NK-92 treated with Interleukin-12 subunit alpha and Interleukin-12 subunit beta, amount 100 ng/mL, for 24 hours (cell line): ENCODE measurements at places on chromosomes 6 and 20.

DNA sequence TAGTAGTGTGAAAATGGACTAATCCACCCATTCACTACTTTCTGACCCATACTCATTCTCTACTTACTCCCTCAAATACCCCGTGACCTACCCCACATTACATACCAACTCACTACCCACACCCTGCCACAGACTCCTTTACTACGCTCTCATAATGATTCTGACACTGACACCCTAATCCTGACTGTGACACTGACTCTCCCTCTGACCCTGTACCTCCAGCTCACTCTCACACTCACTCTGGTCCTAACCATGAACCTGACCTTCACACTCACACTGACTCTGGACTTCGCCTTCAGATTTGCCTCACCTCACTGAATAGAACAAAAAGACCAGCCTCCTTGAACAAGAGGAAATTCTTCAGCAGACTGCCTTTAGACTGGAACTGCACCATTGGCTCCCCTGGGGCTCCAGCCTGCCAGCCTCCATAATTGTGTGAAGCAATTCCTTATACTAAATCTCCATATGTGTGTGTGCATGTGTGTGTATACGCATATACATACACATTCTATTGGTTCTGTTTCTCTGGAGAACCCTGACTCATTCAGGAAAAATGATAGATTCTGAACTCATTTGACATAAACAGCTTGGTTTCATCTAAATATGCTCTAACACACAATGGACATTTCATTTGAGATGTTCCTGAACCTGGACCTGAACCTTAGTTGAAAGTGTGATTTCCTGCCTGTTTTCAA is 10.5 kb upstream of the ZNF343 start:
- no peak for DNase-seq

DNA sequence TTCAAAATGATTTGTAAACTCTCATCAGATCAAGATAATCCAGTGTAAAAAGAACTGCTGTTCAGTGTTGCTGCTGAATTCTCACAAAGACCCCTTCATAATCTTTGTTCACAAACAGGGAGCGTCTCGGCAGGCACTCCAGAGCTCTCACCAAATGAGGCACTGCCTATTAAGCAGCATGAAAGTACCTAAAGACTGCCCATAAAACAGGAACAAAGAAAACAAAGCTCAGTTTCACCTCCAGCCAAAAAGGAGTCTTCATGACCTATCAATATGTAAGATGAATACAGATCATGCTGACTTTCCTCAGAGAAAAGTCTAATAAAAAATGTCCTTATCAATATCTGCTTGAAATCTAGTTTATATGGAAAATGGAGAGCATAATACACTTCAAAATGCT is 41.8 kb downstream of the GPR63 start:
- DNase-seq = no peak

DNA sequence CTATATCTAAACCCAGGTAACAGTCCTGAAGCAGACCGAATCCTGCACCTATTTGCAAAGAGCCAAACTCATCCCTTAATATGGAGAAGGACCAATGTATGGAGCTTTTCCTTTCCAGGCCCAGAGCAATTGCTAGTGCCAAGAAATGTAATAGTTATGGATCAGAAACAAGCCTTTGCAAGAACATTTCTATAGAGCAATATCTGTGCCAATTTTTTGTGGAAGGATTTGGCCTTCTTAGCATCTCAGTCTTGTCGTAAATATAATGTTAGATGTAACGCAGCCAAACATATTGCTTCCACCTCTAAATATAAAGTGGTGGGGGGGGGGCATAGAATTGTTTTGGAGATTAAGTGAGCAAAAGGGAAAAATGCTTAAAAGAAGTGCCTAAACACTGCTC is 2.7 kb downstream of the KIAA0408 start:
- no peak for DNase-seq

- DNase-seq = no peak
Observed at GRCh38 chr6:68876792-68877493, 241.9 kb downstream of the ADGRB3 start.
